Stimulated activated CD8-positive, alpha-beta memory T cell treated with anti-CD3 and anti-CD28 coated beads, Interleukin-4, amount 100 ng/mL, for 4 hours (primary cell): ENCODE measurements at places on chromosomes 12 and 14.
A peak's percentile ranks its signal among the peaks of the same experiment; 100 is the strongest.

GRCh38 chr12:54917001-54917488 lies 62.7 kb downstream of the MUCL1 start:
- DNase-seq: no peak

- no peak for DNase-seq
Measured at GRCh38 chr14:29348504-29348903, 579.1 kb downstream of the PRKD1 start.

DNA sequence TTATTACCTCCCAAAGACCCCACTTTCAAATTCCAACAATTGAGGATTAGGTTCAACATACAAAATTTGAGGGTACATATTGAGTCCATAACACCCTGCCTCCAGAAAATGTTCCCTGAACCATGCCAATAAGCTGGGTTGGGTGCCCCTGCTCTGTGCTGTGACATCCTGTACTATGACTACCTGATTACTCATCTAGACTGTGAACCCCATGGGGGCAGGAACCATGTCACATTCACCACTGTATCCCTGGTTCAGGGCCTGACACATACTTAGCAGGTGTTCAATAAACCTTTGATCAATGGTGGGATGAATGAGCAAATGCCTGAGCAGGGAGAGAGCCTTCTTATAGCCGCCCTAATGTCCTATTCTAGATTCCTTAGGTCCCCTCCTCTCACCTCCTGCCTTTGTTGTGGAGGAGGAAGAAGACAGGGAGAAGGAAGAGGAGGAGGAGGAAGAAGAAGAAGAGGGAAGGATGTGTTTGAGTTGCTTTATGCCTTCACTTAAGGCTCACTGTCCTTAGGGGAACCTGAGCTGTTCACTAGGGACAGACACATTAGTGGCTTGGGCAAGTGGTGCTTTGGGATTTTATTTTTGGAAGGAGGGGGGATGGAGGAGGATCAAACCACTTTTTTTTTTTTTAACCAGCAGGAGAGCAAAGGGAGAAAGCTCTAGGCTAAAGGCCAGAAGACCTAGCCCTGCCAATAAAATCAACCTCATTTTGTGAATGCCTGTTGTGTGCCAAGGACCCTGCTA lies 21.3 kb downstream of the GPR68 start:
- no peak for DNase-seq

DNA sequence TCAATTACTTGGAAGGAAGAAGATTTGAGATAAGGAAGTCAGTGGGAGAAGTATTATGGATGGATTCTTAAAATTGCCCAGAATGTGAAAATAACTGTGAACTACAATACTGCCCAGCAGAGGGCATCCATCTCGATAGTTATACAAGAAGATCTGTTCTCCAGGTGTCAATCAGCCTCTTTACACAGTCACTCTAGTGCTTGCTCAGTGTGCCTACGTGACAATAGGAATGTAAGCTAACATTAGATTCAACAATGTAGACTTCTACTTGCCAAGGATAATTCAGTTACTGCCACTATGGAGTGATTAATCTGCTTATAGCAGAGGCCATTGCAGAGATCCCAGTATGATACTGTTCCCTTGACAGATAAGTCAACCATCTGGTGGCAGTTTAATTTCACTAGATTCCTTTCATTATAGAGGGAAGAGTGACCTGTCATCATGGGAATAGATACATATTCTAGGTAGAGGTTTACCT lies 10.6 kb upstream of the MAP4K5 start:
- DNase-seq: no peak

DNA sequence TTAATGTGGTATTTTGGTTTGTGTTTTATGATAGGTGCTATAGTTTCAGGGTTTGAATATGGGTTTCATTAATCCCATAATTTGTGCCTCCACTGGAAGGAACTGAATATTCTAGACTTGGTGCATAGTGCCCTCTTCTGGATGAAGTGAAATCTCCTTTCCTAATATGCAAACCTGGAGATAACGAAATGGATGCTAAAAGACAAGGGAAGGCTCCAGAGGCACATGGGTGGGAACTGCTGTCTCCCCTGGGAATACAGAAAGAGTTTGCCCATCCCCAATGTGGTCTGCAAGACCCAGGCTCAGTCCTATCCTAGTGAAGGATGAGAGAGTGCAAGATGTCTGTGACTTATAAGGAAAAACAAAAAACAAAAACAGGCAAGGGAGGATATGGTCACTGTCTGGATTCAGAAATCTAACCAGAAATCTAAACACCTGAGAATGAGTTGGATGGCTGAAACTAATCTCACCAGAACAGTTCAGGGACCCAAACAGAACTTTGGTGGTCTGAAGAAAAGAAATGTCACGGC lies 142.3 kb upstream of the TMPO start:
- DNase-seq: no peak

DNA sequence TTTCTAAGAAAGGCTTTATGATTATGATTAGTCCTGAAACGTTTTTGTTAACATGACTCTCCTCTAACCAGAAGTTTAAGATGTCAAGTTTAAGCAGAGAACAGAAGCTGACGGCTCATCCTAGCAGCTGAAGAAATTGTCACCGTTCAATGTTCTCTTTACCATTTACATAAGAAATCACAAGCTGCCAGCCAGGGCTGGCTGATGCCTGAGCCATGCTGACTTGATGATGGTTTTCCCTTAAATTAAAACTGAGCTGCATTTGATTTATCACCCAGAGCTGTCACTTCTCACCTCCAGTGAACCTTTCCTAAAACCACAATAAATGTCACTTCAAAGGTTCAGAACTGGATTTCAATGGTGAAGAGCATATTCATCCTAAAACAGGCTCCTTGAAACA lies 153.6 kb downstream of the KTN1 start:
- DNase-seq: no peak

GRCh38 chr12:118979763-118980406 lies 1.5 kb upstream of the SRRM4 start:
- no peak for DNase-seq

- DNase-seq: no peak
Measured at GRCh38 chr14:85428926-85429325, 101.0 kb upstream of the FLRT2 start.

DNA sequence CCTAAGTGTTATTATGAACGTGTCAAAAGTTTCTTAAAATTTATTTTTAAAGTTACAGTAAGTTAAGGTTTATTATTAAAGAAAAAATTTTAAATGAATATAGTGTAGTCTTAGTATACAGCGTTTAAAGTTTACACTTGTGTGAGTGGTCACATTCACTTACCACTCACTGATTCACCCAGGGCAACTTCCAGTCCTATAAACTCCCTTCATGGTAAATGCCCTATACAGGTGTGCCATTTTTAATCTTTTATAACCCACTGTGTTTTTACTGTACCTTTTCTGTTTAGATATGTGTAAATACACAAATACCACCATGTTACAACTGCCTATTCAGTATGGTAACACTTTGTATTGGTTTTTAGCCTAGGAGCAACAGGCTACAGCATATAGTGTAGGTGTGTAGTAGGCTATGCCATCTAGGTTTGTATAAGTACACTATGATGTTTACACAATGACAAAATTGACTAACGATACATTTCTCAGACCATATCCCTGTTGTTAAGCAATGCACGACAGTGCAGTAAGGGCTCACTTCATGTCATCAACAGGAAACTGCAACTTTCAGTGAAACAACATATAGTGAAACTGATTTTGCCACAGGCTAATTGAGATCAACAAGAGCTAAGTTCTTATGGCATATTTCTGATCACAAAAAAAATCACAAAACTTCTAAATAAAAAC lies 112.0 kb upstream of the TMCC3 start:
- no peak for DNase-seq

- DNase-seq: peak; percentile 41
Measured at GRCh38 chr14:77641534-77642341, 25.3 kb upstream of the SPTLC2 start.

DNA sequence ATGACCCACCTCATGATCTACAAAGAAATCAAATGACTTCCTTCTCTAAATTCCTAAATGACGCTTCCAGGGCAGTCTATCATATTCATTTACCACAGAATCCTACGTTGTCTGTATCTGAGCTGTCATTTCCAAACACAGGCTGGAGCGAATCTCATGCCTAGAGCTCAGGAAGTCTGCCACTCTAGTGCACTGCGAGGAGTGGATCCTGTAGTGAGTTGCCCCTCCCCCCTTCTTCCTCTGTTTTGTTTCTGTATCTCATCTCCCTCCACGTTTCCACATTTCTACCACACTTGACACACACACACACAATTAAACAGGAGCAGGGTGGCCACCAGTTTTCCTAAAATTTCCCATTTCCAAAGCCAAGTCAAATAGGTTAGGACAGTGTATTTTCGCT lies 415.4 kb upstream of the PRICKLE1 start:
- no peak for DNase-seq

DNA sequence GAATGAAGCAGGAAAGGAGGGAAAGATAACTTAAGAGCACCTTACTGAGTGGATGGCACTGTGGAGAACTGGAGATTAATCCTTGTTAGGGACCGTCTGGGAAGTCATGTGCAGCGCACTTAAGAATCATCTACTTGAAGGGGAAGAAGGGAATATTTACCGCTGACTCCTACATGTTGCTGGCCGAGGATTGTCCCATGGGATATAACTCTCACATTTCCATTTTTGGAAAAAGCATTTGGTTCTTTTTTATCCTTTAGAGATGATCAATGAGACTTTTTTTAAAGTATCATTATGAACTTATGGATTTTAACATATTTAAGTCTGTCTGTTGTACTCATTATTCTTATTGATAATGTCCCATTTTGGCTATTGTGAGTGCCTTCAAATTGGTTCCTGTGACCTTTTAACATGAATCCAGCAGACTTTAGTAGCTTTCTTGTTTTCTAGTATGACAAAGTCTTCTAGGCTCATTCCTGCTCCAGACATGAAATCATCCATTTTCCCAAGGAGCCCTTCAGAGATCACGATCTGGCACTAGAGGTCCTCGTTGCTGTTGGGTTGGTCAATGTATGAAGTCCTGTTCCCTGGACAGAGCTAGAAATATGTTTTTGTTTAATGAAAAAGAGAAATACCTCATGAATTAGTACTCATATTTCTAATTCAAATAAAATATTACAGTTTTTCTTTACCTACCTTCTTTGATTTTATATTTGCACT lies 20.2 kb upstream of the FAM234B start:
- DNase-seq: no peak

- DNase-seq: no peak
Measured at GRCh38 chr14:51711505-51711904, 59.8 kb downstream of the FRMD6 start.
